ENCODE measurements at places on chromosomes 11 and 22. TPM values are rescaled to one million over a fixed set of nuclear protein-coding genes. Genes with fewer than 3 reads are reported as not detected.

TSG101 gene
- 198 TPM for total RNA-seq

SNX32 gene
- total RNA-seq: not detected

FGF3 gene
- not detected for total RNA-seq

TMEM258 gene
- total RNA-seq: 61.8 TPM

- no peak for DNase-seq
These were observed 12.8 kb downstream of the OR8A1 start for GRCh38 chr11:124582565-124582964.

- DNase-seq: no peak
These were observed 915 bp upstream of the OSBP start for GRCh38 chr11:59616396-59616982.

- DNase-seq: no peak
These were observed 20.4 kb upstream of the IGSF9B start for GRCh38 chr11:133977067-133977677.

- no peak for DNase-seq
These were observed 22.8 kb downstream of the MRPL16 start for GRCh38 chr11:59787816-59788215.
